ENCODE measurements at places on chromosomes 5 and 9.

- DNase-seq, result no peak
Measured at GRCh38 chr5:151595411-151595826, 4.3 kb upstream of the FAT2 start.

DNA sequence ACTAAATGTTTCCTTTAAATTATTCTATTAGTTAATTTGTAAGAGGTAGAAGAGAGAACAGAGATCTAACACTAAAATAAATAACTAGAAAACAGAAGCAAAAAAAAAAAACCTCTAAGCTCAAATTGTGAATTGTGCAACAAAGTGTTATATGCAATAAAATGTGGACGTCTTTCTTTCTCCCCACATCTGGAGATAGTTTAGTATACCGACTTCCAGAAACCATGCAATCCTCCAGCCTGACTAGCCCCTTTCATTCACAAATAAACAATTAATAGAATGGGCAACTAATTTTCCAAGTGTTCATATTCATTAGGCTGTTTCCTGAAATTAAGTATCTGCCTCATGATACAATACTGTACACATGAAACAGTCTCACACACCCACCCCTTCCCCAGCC is 258.5 kb downstream of the BNC2 start:
- DNase-seq, result no peak

DNA sequence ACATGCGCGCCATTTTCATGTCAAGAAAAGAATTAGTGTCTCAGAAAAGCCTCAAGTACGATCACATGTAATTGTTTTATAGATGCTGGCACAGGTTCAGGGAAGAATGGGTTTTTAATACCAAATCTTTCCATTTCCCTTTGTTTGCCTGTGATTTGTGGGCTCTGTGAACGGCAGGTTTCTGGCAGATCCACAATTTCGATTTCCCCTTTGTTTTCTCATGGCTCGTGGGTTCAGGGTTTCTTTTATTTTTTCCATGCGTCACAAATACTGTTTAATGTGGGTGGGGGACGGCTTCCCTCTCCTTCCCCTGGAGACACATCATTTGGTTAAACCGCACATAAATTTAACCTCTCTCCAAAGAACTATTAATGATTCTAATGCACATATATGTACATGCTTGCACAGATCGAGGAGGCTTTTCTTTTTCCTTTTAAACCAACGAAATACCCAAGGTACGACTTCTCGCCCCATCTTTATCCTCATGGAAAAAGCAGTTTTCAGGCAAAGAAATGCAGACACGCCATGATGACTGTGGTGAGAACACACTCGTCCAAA is 195.9 kb downstream of the SLIT3 start:
- no peak for DNase-seq

- DNase-seq, result peak; percentile 61
Measured at GRCh38 chr9:120393386-120394057, 186.4 kb downstream of the CDK5RAP2 start.

- DNase-seq, result peak; percentile 48
Measured at GRCh38 chr9:4987961-4988421, 2.9 kb downstream of the JAK2 start.

DNA sequence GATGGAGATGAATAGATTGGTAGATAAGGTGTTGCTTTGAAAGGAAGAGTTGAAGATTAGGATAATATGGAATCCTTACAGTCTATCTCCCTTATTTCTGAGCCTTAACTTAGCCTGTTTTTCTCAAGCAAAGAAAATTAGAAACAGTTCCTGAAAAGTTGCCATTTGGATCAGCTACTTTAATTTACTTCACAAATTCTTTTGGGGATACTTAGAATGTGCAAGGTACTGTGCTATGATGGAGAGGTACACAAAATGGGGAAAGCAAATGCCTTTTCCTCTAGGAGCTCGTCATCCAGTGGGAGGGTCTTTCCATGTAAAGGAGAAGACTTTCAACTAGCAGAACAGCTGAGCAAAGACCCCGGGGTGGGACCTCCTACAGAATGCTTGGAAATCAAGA is 51.1 kb upstream of the SMARCA2 start:
- DNase-seq, result no peak

DNA sequence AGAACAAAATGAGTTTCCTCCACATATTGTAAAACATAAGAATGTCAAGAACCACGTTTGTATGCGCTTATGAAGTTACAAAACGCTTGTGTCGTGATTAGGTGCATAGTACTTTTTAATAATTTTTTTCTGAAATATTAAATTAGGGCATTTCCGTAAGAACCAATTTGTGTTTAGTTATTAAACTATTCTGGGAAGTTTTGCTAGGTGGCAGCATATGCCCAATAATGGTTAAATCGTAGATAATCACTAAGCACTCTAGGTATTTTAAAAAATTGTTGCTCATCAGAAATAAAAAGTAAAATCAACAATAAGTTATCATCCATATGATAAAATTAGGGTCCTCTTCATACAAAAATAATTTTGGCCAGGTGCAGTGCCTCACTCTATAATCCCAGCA is 5.4 kb downstream of the SRFBP1 start:
- no peak for DNase-seq

Data from SJSA1 (cell line).